ENCODE measurements at places on chromosomes 13 and 19.
A peak's percentile ranks its signal among the peaks of the same experiment; 100 is the strongest.

DNA sequence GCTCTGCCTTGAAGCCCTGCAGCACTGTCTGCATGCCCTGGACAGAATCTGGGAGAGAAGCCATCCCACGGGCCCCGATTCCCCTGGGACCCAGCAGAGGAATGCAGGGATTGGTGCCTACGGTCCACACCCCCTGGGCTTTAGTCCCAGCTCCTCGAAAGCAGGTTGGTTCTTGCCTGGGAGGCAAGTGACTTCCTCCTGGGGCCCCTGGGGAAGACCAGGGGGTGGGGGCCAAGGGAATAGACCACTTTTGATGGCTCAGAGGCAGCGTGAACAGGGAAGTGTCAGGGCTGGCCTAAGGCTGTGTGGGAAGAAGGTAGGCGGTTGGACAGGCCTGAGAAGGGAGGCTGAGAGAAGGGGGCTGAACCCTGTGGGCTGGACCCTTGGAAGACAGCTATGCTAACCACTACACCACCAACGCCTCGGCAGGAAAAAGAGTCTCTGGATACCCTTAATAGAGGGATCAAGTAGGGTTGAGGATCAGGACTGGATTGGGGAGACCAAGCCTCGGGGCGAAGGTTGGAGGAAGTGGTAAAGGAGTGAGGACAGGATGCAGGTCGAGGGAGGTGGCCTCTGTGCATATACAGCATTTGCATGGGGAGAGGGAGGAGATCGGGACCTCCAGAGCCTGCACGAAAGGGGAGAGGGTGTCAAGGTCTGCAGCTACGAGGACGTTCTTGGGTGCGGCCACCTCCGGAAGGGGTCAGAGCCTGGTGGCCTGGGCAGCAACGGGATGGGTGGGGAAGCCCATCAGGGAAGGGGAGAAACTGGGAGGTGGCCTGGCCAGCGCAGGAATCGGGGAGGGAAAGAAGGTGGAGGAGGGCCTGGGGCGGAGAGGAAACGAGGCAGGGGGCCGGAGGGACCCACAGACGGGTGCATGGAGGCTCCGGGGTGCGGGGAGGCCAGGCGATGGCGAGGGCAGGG, 709 bp downstream of the DPP9 start:
- DNase-seq: no peak

DNA sequence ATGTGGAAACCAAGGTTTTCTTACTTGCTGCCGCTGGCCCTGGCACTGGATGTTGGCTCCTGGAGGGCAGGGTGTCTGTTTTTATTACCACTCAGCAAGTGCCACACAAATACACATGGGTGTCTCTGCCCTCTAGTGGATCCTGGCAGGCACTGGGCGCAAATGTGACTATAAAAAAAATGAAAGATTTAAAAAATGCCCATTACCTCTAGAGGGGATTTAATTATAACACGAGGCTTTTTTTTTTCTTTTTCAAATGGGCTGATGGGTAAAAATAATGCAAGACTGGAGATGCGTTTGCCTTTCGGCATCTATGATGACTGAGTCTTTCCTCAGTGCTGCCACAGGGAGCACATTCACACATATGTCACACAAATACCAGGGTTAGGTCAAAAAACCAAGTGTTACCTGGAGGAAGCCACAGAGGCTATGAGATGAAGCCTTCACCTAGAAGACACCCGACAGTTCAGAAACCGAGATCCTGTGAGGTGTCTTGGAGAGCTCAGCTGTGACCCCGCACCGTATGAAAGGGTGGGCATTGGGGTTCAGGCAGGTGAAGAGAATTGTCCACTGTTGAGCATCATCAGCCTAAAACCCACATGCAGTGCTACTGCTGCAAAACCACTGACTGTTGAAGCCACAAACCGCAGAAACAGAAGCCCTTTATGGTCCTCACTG, 25.7 kb downstream of the CHAMP1 start:
- DNase-seq: peak; percentile 19

GRCh38 chr13:48571126-48571913, 38.4 kb upstream of the RCBTB2 start:
- no peak for DNase-seq

DNA sequence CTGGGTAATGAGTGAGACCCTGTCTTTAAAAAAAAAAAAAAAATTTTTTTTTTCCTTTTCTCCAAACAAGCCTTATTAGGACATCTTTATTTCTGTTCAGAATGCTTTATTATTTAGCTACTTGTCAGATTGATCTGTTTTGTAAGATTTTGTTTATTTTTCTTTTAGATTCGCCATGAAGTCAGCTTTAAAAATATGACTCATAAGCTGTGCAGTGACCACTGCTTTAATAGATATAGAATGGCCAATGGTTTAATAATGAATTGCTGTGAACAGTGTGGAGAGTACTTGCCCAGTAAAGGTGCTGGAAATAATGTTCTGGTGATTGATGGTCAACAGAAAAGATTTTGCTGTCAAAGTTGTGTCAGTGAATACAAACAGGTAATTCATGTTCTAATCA, 47.7 kb downstream of the ZMYM2 start:
- no peak for DNase-seq

- no peak for DNase-seq
Observed at GRCh38 chr13:54945973-54946372, 1917.4 kb downstream of the OLFM4 start.

DNA sequence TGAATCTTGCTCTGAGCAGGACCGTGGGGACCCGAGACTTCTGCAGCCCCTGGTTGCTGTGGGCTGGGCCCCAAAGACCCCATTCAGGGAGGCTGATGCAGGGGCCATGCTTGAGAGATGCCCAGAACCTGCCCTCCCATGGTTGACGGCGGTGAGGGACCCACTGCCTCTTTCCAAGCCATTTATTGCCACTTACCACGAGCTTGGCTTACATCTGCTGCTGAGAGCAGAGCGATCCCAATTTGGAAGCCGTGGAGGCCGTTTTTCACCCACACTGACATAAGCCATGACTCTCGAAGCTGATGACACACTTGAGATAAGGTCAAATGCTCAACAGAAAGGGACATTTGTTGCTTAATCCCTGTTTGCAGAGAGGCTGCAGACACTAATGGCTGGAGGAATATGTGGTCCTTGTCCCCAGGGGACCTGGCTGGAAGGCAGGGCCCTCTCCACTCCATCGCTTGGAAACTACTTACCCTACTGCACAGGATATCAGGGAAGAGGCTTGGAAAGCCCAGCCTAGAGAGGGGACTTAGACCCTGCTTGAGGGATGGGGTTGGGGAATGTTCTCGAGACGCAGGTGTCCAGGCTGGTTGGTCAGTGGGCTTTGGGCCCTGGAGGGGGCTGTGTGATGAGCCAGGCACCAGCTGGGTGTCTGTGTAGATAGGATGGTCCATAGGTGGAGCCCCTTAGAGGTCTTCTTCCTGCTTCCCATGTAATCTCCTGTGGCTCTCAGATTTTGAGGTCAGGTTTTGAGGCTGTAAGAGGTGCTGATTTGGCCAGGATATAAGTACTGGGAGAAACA, 15.3 kb downstream of the ZNF536 start:
- no peak for DNase-seq

DNA sequence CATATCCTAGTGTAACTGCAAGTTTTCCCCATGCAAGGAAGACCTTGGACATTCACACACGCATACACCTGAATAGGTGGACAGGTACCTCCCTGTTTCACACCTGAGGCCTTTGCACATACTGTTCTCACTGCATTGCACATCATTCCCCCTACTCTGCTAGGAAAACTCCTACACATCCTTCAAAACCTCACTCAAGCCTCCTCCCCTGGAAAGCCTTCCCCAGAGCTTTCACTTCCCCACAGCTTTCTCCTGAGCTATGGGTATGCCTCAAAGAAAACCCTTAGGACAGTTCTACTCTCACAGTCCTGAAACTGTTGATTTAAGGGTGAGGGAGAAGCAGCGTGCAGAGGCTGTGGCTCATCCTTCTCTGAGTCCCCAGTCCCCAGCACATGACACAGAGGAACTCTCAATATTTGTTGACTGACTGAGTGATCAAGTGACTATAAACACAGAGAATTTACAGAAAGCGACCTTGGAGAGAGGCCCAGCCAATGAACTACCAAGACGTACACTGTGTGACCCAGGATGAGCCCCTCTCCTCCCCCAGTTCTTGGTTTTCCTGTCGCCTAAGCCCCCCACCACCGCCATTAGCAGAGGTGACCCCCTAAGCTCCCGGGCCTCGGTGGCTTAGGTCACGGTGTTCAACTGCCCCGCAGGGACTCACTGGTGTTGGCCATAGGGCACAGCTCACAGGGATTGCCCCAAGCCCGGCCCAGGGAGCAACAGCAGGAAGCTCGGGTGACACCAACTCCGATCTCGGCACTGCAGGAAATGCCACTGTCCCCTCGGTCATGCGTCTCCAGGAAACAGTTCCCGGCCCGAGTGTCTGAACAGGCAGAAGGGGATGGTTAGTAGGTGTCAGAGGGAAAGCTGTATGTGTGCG, 40.6 kb downstream of the FBN3 start:
- DNase-seq: no peak

DNA sequence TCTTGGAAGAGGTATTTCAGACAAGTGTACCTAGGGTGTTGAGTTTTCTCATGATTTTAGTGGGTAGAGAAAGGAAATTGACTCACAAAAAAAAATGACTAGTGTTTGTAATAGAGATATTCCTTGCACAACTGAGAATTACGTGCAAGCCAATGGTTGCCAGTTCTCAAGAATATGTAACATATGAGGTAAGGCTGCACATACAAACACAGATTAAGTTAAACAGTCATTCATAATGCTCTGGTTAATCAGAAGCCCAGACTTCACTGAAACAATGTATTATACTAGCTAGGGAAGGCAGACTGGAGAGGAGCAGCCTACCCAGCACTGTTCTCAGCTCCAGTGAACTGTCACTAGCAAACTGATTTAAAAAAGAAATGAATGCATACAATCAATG, 418.3 kb downstream of the DIAPH3 start:
- no peak for DNase-seq

GRCh38 chr13:50419896-50420295, 404.7 kb downstream of the KCNRG start:
- no peak for DNase-seq

All from stimulated activated CD8-positive, alpha-beta memory T cell treated with anti-CD3 and anti-CD28 coated beads, Interleukin-4, amount 100 ng/mL, for 4 hours (primary cell).